ENCODE measurements at places on chromosomes 6 and 20. TPM values are rescaled to one million over a fixed set of nuclear protein-coding genes. Genes with fewer than 3 reads are reported as not detected.

GRCh38 chr6:107670792-107671199, 153.3 kb downstream of the SCML4 start:
- DNase-seq, result peak; percentile 28

DNA sequence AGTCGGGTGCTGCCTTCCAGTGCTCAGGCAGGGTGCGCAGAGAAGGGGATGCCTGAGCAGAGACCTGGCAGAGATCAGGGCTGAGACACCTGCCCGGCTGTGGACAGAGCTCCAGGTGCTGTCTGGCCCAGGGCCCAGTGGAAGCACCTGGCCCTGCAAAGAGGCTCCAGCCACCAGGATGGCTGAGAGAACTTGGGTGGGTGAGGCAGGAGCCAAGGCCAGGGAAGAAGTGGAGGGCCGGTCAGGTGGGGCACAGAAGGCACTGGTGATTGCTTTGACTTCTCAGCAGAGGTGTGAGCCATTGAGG, 31.2 kb downstream of the PNLDC1 start:
- DNase-seq, result no peak

- DNase-seq, result no peak
Measured at GRCh38 chr6:43361269-43361668, 8.2 kb downstream of the ZNF318 start.

- no peak for DNase-seq
Measured at GRCh38 chr20:47576516-47577033, 74.9 kb downstream of the NCOA3 start.

- no peak for DNase-seq
Measured at GRCh38 chr6:119022796-119023195, 55.7 kb downstream of the FAM184A start.

- no peak for DNase-seq
Measured at GRCh38 chr6:167240034-167240541, 51.0 kb upstream of the UNC93A start.

GRCh38 chr6:23280437-23280836, 711.1 kb downstream of the HDGFL1 start:
- no peak for DNase-seq

DNA sequence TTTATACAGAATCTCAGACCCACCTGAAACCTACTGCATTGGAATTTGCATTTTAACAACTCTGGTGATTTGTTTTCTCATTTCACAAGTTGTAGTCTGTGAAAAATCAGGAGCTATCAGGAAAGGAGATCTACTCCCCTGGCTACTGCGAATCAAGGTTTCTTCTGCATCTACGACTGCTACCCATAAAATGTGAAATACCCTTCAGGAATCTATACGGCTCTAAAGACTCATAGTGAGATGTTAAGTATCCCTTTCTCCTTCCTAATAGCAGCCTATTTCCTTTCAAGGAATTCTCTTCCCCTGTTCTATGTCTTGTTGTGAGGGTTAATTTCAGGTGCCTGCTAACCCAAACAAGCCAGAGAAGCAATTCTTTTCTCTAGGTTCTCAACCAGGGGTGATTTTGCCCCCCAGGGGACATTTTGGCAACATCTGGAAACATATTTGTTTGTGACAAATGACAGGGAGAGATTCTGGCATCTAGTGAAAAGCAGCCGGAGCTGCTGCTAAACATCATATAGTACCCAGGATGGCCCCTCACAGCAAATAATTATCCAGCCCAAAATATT, 26.3 kb downstream of the WFDC3 start:
- DNase-seq, result no peak

- no peak for DNase-seq
Measured at GRCh38 chr20:47305667-47306066, 50.8 kb downstream of the ZMYND8 start.

DNA sequence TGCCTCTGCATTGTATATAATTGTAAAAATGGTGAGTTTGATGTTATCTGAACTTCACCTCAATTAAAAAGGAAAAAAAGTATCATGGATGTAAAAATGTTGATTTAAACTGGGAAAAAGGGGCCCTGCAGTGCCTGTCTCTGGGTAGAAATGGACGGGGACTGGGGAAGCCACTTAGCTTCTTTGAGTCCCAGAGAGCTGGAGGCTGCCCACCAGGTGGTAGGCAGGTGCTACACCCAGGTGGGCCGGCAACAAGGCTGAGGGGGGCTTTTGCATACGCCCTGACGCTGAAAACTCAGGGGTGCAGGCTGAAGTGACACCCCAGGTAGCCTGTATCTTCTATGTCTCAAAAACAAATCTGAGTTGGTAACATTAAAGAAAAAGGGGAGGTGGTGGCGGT, 118.2 kb downstream of the SULF2 start:
- no peak for DNase-seq

DNA sequence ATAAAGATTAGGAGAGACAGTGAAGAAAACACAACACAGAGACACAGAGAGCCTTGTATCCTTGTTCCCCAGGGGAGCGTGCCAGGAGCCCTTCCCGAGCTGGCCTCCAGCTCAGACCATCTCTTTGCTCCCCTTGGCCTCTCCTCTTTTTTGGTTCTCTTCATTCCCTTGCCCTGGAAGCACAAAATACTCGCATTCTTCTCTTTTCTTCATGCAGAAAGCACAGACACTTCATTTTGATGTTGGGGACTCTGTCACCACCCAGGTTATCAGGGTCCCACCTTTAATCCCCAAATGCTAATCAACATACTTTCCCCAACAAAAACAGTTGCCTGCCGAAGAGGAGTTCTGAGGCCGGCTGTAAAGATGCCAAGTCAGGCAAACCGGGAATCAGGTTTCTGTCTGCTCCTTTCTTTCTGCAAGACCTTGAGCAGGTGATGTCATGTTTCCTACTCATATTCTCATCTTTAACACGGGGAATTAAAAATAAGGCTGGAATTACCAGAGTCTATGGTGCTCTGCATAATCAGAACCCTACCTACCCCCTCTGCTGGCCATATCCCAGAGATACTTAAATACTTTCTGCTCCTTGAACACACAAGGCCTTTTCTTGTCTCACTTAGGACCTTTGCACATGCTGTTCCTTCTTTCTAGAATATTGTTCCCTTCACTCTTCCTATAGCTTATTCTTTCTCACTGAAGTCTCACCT, 21.7 kb downstream of the TGM6 start:
- no peak for DNase-seq

- DNase-seq, result no peak
Measured at GRCh38 chr6:106556368-106556960, 72.8 kb downstream of the RTN4IP1 start.

GRCh38 chr6:148738946-148739821, 7.6 kb upstream of the UST start:
- DNase-seq, result no peak

GRCh38 chr6:136113736-136114173, 136.4 kb downstream of the MTFR2 start:
- no peak for DNase-seq

- DNase-seq, result no peak
Measured at GRCh38 chr6:125688138-125688537, 61.3 kb upstream of the HEY2 start.

DNA sequence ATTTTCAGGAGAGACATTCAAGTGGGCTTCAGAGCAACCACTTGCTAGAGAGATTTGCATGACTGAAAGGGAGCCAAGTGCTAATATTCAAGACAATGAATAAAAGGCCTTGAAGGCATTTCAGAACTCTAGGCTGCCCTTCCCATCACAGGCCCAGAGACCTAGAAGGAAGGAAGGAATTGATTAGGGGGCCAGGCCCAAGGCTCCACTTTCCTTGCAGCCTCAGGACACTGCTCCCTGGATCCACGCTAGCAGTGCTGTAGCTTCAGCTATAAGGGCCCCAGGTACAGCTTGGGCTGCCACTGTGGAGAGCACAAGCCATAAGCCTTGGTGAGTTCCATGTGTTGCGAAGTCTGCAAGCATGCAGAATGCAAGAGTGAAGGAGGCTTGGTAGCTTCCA, 731.9 kb upstream of the FLRT3 start:
- no peak for DNase-seq

GRCh38 chr6:78598966-78599365, 268.4 kb upstream of the IRAK1BP1 start:
- DNase-seq, result no peak

DNA sequence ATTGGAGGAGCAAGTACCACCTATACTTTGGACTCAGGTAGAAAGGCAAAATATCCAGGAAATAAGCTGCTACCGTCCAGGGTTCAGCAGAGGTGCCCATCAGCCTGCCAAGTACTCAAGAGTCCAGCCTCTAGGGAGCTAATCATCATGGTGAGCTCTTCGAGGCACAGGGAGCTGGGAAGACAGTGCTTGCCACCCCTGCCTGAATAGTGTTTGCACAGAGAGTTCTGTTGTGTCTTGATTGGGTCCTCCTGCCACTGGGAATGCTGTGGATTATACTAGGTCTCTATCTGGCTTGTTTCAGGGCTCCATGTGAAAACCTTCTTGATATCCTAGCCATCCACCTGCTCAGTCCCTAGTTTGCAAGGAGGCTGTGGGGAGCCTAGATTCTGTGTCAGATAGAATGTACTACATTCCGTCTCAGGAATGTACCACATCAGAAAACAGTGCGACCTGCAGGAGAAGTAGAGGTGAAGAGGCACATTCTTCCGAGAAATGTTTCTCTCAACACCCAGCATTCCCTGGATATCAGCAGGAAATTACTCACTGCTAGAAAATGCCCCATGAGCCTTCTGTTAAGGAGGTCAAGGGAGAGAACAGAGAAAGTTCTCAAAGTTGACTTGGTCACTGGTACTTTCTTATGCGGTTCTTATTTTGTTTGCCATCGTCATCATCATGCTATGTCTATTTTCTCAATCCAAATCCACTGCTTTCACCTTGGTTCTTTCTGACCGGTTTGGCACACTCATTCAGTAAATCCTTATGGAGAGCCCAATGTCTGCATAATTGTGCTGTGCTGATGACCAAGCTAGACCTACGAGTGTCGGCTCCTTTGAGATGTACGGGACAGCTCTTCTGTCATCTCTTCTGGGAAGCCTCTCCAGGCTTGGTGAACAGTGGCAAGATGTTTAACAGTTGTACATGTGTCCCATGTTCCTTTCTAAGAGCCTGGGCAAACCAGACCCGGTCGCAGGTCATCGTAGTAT, 30.7 kb downstream of the PTPN1 start:
- no peak for DNase-seq

- DNase-seq, result peak; percentile 73
Measured at GRCh38 chr6:6008648-6009421, 2.1 kb upstream of the NRN1 start.

DNA sequence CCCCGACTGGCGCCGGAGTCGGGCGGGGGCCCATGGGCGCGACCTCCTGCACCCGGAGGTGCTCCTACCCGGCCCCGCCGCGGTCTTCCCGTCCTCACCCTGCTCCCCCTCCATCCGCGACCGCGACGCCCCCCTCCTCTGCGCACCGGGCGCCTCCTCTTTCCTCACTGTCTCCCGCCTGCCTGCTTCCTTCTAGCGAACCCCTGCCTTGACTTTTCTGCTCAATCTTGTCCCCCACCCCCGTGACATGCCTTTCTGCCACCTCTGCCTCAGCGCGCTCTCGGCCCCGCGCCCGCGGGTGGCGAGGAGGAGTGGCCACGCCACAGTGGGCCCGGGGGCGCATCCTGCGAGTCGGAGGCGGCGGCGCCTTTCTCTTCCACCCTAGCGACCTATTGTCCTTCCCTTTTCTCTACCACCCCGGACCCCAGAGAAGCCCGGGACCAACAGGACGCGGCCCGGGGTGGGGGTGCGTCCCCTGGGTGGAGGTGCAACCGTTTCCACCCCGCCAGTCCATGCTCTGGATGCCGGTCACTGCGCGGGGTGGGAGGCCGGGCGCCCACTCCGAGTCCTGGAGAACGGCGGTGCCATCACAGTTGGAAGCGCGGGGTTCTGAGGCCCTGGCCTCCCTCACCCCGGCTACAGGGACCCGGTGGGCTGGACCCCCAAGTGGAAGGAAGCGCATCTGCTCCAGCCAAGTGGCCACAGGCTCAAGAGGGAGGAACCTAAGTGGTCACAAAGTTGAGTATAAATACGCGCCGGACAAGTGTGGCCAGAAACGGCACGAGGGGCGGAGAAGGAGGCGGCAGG, 2.0 kb downstream of the PDE10A start:
- no peak for DNase-seq

DNA sequence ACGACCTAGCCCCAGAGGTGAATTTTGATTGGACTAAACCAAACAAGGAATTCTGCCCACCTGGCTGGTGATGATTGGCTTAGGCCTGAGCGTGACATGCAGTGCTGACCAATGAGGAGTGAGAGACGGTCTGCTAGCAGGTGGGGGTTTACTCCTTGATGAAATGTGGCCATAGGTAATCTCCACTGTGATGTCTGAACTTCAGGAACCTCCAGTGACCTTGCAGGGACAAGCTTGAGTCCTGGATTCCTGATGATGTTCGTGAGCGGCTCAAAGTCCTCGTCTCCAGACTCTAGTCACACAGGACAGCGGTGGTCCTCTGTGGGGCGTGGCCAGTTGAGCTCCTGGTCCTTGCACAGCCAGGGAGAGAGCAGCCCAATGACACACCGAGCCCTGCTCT, 8.4 kb downstream of the VSX1 start:
- no peak for DNase-seq

DNA sequence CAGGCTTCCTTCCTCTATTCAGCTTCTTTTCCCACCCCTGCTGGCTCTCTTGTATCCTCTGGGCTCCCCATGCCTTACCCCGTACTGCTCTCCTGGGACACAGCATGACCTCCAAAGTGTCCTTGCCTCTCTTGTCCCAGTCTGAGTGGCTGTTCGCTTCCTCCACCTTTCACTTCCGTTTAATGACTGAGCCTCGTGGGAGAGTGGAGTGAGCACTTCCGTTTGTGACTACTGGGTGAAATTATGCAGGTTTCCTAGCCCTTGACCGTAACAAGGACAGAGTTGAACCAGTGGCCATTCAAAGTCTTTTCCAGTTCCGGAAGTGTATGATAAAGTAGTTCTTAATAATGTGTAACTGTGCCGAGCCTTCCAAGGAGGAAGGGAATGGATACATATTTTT, 109.2 kb downstream of the ARID1B start:
- DNase-seq, result no peak

- no peak for DNase-seq
Measured at GRCh38 chr6:52843605-52844004, 3.0 kb upstream of the GSTA5 start.

Gene FAM83D
- 11.2 TPM for total RNA-seq

Gene BMP5
- total RNA-seq, result not detected

Gene CRNKL1
- total RNA-seq, result 21.8 TPM

Gene OLIG3
- total RNA-seq, result 0.15 TPM

Gene TCF19
- total RNA-seq, result 93.1 TPM

Gene HUS1B
- 1.1 TPM for total RNA-seq

Gene BTNL2
- not detected for total RNA-seq

Gene UCKL1
- total RNA-seq, result 29.6 TPM

Gene MUC21
- not detected for total RNA-seq

Gene DEFB124
- not detected for total RNA-seq

Gene RSPO4
- total RNA-seq, result not detected

Gene CLPSL2
- total RNA-seq, result not detected

Gene PKHD1
- total RNA-seq, result not detected

Gene DOP1A
- total RNA-seq, result 5.9 TPM

Gene UTRN
- total RNA-seq, result 38.1 TPM

Gene CPXM1
- total RNA-seq, result 2.3 TPM

Gene SGK2
- total RNA-seq, result 0.87 TPM

Gene METTL24
- total RNA-seq, result not detected

Gene HLA-DRA
- 6.0 TPM for total RNA-seq
